Hematopoietic multipotent progenitor cell treated with erythropoietin and hydrocortisone succinate and interleukin-3 and kit ligand, for 8 days (in vitro differentiated cells): ENCODE measurements at places on chromosomes 5 and 9.

GRCh38 chr5:178247481-178248456, 15.2 kb upstream of the PHYKPL start:
- no peak for DNase-seq

DNA sequence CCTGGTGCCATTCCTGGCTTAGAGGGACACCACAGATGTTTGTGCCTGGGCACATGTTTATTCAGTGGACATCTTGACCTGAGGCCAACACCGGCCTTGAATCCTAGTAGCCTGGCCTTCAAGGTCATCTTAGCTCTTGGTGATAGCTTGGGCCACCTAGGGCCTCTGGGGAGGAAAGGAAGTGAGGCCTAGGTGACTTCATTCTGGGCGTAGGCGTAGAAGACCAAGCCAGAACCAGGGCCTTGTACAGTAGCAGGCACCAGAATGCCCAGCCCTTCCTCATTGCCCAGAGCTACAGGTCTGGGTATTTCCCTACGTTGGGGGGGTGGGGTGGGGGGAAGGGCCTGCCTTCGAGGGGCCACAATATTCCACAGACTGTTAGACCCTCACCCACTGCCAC, 33.8 kb downstream of the WNK2 start:
- DNase-seq = no peak

- no peak for DNase-seq
These were observed 49.9 kb upstream of the SNCAIP start for GRCh38 chr5:122262103-122262502.

- DNase-seq = peak; percentile 70
These were observed 9.4 kb downstream of the BBLN start for GRCh38 chr9:128169492-128169891.
